ENCODE measurements at places on chromosomes 3 and 15. TPM values are rescaled to one million over a fixed set of nuclear protein-coding genes. Genes with fewer than 3 reads are reported as not detected.

Gene AP3B2
- total RNA-seq = 2.0 TPM

Gene GP5
- total RNA-seq = 0.15 TPM

Gene LRRC49
- total RNA-seq = 3.9 TPM

Gene ADCY5
- total RNA-seq = under 0.01 TPM

Gene ANKRD63
- not detected for total RNA-seq

Gene TGM4
- total RNA-seq = not detected

Gene RAF1
- 81.8 TPM for total RNA-seq

Gene TCTA
- total RNA-seq = 16.0 TPM

Gene TMCO5A
- total RNA-seq = not detected

Gene KBTBD12
- total RNA-seq = not detected

Gene SPINK8
- not detected for total RNA-seq

Gene C3orf49
- not detected for total RNA-seq

Gene RAB6B
- total RNA-seq = 2.7 TPM

Gene SPINT1
- 15.7 TPM for total RNA-seq

Gene ABCF3
- 42.2 TPM for total RNA-seq

Gene SCG3
- not detected for total RNA-seq

Gene NAA50
- total RNA-seq = 141 TPM

Gene FANCD2OS
- total RNA-seq = not detected
